NCI-H526 (cell line): ENCODE measurements at places on chromosomes 13 and 19.
A peak's percentile ranks its signal among the peaks of the same experiment; 100 is the strongest.

DNA sequence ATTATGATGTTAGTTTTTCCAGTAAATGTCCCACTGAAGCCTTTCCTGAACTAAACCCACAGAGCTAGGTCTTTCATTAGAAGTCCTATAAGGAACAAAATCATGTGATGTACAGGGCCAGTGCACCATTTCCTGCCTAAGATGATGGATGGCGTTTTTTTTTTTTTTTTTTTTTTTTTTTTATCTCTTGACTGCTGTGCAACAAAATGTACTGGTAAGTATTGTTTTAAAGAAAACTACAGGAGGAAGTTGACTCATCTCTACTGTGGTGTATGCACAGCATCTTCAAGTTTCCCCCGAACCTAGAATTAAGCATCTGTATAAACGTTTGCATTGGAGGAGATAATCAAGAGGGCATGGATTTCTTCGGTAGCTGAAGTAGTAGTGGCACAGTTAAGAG lies 197.5 kb downstream of the NBEA start:
- DNase-seq, result no peak

GRCh38 chr13:26758496-26759157 lies 2.0 kb downstream of the GPR12 start:
- peak; percentile 60 for DNase-seq

GRCh38 chr13:26370553-26370952 lies 116.6 kb downstream of the CDK8 start:
- DNase-seq, result no peak

GRCh38 chr19:49057636-49058234 lies at the start of gene CGB7:
Gene CGB7, minus strand, starts transcription at chr19:49057749. Its CDS starts 2,374 bp downstream, at chr19:49055375.
- peak; percentile 42 for DNase-seq

DNA sequence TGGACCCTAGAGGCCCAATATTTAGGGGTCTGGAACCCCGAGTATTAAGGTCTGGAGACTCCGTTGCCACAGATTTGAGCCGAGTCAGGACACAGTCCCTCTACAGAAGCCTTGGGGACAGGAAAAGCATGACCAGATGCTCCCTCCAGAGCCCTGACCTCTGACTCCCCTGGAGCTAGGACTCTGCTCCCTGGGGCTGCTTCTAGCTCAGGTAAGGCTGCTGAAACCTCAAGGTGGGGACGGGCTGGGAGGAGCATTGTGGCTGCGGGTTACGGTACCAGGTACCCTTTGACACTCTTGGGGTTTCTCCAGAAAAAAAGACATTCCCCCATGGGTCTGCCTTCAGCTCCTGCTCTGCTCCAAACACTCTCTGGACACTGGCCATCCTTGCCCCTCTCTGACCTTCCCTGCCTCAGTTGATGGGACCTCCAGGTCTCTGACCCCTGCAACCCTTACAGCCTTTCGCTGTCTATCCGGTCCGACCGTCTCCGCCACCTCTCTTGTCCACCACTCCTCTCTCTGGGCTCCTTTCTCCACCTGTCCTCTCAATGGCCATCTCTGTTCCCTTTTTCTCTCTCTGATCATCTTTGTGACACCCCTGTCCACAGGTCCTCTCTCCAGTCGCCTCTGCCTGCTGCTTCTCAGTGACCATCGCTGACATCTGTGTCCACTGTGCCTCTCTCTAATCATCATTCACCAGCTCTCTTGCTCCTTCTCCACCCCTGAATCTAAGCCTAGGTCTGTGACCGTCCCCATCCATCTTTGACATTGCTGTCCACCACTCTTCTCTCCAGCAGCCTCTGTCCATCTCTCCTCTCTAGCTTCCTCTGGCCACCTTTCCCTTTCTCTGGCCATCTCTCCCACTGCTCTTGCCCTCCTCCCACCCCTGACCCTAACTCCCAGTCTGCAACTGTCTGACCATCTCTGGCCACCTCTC lies 1.4 kb downstream of the LRFN3 start:
- peak; percentile 51 for DNase-seq
